ENCODE measurements at places on chromosomes 1 and 21. TPM values are rescaled to one million over a fixed set of nuclear protein-coding genes. Genes with fewer than 3 reads are reported as not detected.

TIAM1 gene
- polyA plus RNA-seq, result 24.7 TPM

CLDN8 gene
- not detected for polyA plus RNA-seq

FAM151A gene
- not detected for polyA plus RNA-seq

TOR1AIP1 gene
- 96.2 TPM for polyA plus RNA-seq

BARHL2 gene
- polyA plus RNA-seq, result not detected

FMO1 gene
- not detected for polyA plus RNA-seq

SPAG17 gene
- not detected for polyA plus RNA-seq

TIE1 gene
- polyA plus RNA-seq, result 8.8 TPM

SH3D21 gene
- 0.96 TPM for polyA plus RNA-seq

HRNR gene
- not detected for polyA plus RNA-seq

SOX13 gene
- 0.54 TPM for polyA plus RNA-seq

PCP4L1 gene
- not detected for polyA plus RNA-seq

RCC2 gene
- 28.1 TPM for polyA plus RNA-seq

GRCh38 chr1:88204111-88204510 is 480.0 kb upstream of the PKN2 start:
- DNase-seq, result no peak

DNA sequence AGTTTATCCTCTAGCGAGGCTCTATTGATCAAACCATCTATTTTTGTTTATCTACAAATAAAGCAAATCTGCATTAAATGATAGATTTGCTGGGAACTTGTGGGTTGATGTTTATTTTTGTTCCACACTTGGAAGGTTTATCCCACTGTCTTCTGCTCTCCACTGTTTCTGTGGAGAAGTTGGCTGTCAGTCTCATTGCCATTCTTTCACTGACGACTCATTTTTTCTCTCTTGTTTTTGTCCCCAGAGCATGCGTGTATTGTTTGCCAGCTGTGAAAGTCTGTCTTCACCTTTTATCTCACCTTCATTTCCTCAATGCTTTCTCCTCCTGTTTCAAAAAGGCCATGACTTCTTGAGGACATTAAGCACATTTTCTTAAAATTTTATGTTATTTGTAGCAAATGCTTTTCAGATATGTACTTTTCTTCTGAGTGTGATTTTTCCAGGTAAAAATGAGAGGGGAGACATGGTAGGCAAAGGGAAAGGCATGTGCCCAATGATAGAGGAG is 52.4 kb downstream of the INAVA start:
- no peak for DNase-seq

GRCh38 chr1:22654692-22655091 is 1.7 kb downstream of the C1QB start:
- DNase-seq, result no peak

- no peak for DNase-seq
Measured at GRCh38 chr1:17941431-17942189, 166.0 kb upstream of the IGSF21 start.

- no peak for DNase-seq
Measured at GRCh38 chr1:114328361-114328904, 174.8 kb upstream of the SYT6 start.

DNA sequence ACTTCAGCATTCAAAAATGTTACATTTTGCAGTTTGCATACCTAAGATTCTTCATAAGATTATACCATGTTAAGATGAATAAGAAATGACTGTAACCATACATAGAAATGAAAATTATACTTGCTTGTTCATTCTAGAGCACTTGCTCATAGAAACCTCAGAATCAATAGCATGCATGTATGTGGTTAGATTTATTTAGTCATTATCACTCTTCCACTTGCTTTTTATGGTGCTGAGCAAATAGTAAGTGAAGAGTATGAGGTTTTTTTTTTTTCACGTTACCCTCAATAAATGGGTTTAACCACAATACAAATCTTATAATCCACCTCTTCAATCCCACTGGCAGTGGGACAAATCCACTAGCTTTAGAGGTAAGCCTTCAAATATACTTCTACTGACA is 84.7 kb downstream of the LRRC53 start:
- DNase-seq, result no peak

DNA sequence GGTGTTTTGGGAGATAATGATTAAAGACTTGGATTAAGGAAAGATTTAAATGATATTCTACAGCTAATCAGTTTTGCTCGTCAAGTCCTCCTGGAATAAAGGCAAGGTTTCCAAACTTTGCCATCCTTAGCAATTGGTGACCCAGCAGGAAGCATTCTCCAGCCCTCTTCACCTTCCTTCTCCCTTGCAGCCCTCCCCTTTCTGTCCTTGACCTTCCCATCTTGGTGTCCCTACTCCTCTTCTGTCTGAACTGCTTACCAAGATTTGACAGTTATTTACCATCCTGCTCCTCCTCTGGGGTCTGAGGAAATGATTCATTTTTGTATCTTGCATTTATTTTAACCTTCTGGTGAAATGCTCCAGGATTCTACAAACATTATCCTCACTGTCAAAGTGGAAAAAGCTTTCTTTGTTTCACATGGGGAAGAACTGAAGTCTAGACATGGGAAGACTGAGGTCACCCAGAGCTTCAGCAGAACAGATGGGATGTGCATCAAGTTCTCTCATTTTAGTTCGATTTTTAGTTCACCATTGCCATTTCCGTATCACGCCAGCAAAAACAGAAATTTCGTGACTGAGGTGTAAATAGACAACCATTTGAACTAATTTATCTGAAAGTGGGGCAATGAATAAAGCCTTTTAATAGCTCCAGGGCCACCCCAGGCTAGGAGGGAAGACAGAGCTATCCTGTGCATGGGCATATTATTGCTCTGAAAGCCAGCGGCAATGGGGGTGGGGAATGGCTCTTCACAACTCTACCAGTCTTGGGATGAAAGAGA is 504.4 kb upstream of the PLXNA2 start:
- DNase-seq, result no peak

GRCh38 chr21:35441868-35442582 is 392.9 kb upstream of the RUNX1 start:
- no peak for DNase-seq

- DNase-seq, result no peak
Measured at GRCh38 chr1:54018635-54019034, 649 bp upstream of the LDLRAD1 start.

DNA sequence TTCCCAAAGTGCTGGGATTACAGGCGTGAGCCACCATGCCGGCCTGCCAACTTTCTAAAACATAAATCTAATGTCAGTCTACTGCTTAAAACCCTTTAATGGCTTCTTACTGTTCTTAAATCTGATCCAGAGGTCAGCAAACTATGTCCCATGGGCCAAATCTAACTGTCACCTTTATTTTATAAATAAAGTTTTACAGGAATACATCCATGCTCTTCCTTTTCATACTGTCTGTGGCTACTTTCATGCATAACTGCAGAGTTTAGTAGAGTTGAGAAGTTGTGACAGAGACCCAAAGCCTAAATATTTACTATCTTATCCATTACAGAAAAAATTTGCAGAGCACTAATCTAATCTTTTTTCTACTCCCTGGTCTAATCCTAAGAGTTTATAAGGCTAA is 3.8 kb downstream of the ERI3 start:
- DNase-seq, result no peak

GRCh38 chr1:177933881-177934280 is 36.0 kb downstream of the SEC16B start:
- DNase-seq, result no peak

- DNase-seq, result peak; percentile 43
Measured at GRCh38 chr1:101310506-101310905, 73.7 kb downstream of the S1PR1 start.

DNA sequence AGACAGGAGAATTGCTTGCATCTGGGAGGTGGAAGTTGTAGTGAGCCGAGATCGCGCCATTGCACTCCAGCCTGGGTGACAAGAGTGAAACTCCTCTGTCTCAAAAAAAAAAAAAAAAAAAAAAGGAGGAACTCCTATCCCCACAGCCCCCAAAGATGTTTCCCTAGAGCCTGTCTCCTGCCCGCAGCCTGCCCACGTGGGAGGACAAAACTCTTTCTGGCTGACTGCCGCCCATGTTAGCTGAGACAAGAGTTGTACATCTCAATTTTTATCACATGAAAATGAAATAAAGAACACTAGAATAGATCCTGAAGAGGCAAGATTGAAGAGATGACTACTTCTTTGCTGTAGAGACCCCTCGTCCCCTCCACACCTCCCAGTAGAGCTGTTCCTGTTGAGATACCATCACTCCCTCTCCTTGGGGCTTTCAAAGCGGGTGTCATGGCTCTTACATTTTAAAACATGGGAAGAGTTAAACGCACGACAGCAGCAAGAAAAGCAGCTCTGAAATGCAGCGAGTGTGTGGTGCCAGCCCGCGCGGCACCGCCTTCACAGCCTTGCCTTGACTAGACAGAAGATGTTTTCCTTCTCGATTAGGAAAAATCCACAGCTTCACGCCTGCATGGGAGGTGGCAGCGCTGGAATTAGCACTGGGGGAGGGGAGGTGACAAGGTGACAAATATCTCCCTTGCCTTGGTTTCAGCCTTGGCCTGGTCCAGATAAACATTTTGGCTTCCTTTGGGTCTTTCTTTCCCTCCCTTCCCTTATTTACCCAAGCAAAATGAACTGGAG is 253.4 kb upstream of the CSF3R start:
- DNase-seq, result no peak

DNA sequence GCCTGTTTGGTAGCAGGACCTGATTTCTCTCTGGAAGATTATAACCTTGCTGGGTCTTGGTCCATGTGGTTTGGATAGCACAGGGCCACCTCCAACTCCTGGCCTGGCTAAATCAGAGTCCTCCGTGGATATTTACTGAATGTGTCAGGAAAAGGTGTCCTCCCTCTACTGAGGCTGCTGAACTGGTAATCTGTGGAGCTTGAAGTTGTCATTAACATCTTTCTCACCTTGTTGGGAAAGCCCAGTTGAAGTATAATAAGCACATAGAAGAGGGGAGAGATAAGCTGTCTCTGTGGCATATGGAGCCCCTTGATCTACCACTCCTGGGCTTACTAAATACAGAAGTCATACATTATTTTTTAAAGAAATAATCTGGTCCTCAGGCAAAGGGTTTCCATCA is 294.3 kb upstream of the B3GALT2 start:
- no peak for DNase-seq

DNA sequence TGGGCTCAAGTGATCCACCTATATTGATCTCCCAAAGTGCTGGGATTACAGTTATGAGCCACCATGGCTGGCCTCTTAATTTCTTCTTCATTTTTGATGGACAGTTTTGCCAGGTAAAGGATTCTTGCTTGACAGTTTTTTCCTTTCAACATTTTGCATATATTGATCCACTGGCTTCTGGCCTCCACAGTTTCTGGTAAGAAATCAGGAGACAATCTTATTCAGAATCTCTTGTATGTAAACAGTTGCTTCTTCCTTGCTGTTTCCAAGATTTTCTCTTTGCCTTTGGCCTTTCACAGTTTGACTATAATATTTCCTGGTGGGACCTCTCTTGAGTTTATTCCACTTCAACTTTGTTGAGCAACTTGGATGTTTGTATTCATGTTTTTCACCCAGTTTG is 20.1 kb upstream of the KLF18 start:
- DNase-seq, result no peak

- no peak for DNase-seq
Measured at GRCh38 chr1:201769966-201770365, 59.0 kb upstream of the IPO9 start.

DNA sequence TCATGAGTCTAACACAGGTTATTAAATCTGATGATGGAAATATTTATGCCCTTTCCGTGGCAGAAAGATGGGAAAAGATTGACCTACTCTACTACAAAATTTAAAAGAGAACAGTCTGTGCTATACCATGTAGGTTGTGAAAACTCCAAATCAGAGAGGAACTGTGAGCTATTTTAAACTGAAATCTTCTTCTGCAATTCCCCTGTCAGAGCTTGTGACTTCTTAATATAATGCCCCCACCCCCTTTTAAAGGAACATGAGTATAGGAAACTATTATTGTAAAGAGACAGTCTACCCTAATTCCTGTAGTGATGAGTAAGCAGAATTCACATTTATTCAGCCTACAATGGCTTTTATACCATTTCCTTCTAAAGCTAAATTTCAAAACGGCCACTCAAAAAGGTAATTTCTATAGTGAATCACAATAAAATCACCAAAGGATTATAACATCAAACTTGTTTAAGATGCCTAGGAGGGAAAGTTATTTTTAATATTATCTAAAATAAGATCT is 11.7 kb downstream of the DSCAM start:
- no peak for DNase-seq

- peak; percentile 27 for DNase-seq
Measured at GRCh38 chr1:46613661-46614603, 2.7 kb downstream of the MOB3C start.

DNA sequence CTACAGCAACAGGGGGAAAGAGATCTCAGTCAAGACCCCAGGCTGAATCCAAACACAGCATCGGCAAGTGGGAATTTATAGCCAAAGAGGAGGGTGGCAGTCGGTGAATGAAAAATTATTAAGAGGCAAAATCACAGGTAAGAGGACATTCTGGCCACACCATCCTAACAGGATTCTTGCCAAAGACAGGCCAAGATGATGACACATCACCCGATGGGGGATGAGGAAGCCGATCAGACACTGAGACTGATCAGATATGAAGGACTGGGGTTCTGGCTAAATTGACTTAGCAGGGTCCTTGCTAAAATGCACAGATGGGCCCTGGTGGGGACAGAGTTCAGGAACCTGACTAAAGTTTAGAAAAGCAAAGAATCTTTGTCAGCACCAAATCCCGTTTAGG is 402.2 kb downstream of the SMYD3 start:
- no peak for DNase-seq

DNA sequence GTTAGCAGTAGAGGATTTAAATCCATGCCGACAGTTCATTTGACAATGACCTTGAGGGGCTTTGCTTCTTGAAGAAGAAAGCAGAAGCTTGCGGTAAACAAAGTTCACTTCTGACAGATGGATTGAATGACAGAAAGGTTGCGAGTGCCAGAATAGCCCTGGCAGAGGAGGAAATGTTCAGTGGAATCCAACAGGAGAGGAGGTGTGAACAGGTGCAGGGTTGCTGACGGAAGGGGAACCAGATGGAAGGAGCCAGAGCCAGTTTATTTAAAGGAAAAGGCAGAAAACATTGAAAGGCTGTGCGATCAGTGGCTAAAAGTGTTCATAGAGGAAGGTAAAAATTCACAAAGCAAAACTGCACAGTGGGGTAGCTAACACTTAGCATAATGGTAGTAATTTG is 141.0 kb downstream of the SDCCAG8 start:
- no peak for DNase-seq

DNA sequence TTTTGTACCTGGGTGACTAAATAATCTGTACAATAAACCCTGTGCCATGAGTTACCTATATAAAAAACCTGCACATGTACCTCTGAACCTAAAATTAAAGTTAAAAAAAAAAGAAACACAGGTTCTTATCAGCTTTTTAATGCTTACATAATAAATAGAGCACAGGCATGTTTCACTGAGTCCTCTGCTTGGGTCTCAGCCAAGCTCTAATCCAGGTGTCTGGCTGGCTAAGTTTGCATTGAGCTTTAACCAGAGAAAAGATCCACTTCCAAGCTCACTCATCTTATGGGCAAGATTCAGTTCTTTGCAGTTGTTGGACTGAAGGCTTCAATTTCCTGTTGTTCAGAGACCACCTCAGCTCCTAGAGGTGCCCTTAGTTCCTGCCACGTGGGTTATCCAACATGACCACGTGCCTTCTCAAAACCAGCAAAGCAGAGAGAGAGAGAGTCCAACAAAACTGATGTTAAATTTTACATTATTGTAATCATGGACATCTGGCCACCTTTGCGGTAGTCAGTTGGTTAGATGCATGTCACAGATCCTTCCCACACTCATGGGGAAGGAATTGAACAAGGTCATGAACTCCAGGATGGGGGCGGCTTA is 68.2 kb upstream of the TMPRSS2 start:
- DNase-seq, result no peak
